ENCODE measurements at places on chromosomes 11 and 22.

GRCh38 chr11:97351939-97352338 lies 962.1 kb downstream of the JRKL start:
- DNase-seq: no peak

DNA sequence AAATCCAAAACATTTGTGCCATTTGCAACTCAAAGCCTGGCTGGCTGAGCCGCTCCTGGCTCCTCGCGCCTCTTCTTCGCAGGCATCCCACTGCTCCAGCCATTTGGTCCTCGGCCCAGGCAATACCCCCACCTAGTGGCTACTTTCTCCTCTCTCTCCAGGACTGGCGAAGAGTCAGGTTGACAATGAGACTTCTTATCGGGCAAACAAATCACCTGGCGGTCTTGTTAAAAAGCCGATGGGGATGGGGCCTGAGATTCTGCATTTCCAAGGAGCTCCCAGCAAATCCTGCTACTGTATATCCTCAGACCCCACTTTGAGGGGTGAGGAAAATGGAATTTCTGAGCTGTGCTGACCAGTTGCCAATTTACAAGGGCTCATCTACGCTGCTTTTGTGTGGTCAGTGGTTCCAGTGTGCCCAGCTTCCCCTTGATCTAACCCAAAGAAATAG lies 89.0 kb downstream of the ISX start:
- DNase-seq: no peak

GRCh38 chr11:1656670-1657069 lies 27.1 kb downstream of the KRTAP5-5 start:
- DNase-seq: no peak

DNA sequence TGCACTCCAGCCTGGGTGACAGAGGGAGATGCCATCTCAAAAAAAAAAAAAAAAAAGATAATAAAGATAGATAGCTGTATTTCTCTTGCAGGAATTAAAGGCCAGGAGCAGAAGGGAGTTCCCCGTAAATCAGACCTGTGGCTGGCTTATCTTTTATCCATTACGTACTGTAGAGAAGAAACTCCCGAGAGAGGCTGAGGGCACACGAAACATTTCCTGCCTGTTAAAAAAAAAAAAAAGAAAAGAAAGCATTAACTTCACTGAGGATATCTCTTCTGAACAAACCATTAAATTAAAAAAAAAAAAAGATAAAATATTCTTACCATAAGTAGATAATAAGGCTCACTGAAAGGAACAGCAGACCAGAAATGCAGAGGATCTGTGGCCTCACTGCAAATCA lies 22.5 kb downstream of the P4HA3 start:
- DNase-seq: no peak

DNA sequence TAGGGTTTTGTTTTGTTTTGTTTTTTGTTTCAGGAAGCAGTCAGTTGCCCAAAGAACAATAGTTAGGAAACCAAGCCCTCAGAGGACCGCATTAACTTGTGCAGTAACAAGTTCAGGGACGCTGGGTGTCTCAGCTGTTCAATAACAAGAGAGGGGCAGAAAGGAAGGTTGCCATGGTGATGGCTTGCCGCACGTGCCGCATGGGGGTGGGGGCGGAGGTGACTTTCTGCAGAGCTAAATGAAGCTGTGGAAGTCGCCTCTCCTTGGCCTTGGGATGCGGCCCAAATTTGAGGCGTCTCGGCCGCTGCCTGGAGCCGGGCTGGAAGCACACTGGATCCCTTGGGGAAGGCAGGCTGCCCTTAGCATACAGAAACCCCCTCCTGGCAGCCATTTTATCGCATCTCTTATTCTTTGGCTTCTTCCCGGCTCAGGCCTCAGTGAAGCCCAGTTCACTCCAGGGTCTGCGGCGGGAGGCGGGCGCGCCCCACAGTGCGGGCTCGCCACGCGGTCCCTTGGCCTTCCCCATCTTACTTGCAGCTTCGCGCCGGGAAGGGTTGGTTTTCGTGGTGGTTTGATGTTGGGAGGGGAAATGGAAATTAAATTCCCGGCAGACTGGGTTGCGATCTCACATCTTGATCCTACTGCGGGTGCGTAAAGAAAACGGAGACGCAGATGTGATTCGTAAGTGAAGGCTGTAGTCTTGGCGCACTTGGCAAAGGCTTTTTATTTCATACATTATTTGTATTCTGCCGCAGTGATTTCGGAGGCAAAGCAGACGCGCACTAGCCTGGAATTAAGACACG lies 94.3 kb downstream of the SLC17A6 start:
- no peak for DNase-seq

DNA sequence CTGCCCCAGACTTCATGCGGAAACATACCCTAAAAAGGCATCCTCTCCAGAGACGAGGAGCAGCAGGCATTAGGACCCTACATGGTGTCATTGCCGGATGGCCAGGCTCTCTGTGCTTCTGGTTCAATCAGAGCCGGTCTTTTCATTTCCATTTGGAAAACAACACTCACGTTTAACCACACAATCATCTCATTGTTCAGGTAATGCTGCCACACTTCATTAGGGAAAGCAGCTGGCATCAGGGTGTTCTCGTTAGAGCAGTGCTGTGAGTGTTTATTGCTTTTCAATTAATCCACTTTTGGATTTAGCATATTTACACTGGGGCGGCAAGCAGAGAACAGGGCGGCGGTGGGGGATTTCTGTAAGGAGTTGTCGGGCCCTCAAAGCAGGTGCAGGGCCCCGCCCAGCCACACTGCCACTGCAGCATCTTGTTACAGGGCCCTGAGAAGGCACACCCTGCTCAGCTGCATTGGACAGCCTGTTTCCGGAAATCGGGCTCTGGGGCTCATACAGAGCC lies 338.6 kb downstream of the SHANK2 start:
- DNase-seq: no peak

GRCh38 chr11:84021291-84021690 lies 735.1 kb upstream of the CCDC90B start:
- no peak for DNase-seq

DNA sequence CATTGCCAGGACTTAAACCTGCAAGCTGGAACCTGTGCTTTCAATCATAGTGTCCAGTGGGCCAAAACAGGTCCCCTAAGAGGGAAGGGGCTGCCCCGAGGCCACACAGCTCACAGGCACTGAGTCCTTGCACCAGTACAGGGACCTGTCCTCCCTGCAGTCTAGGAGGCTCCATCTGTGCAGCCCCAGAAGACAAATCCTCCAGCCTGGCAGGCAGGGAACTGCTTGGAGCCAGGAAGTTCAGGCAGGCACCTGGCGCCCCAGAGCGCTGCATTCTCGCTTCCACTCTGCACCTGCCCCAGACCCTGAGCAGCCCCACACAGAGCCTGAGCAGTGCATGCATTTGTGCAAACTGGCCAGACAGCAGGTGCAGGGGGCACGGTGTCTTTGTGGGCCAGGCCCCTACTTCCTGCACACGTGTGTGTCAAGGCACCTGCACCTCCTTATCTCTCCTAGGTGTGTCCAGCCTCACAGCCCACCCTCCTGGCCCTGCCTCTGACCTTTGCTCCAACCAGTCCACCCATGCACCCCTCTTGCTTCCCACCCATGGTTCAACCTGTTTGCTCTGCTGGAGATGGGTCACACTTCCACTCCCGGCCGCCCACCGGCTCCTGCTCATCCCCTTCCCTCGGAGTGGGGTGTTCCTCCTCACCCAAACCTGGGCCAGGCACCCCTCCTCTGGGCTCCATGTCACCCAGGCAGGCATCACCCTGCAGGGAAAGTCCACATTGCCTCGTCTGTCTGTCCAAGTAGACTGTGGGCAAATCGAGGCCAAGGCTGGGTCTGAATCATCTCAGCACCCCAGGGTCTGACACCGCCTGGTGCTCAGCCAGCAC lies 19.0 kb downstream of the LINC01488 start:
- DNase-seq: no peak

- peak; percentile 84 for DNase-seq
Observed at GRCh38 chr11:128157423-128158298, 429.7 kb downstream of the ETS1 start.

- no peak for DNase-seq
Observed at GRCh38 chr11:86812981-86813380, 12.6 kb downstream of the PRSS23 start.

- DNase-seq: no peak
Observed at GRCh38 chr11:83572581-83573496, 286.7 kb upstream of the CCDC90B start.

DNA sequence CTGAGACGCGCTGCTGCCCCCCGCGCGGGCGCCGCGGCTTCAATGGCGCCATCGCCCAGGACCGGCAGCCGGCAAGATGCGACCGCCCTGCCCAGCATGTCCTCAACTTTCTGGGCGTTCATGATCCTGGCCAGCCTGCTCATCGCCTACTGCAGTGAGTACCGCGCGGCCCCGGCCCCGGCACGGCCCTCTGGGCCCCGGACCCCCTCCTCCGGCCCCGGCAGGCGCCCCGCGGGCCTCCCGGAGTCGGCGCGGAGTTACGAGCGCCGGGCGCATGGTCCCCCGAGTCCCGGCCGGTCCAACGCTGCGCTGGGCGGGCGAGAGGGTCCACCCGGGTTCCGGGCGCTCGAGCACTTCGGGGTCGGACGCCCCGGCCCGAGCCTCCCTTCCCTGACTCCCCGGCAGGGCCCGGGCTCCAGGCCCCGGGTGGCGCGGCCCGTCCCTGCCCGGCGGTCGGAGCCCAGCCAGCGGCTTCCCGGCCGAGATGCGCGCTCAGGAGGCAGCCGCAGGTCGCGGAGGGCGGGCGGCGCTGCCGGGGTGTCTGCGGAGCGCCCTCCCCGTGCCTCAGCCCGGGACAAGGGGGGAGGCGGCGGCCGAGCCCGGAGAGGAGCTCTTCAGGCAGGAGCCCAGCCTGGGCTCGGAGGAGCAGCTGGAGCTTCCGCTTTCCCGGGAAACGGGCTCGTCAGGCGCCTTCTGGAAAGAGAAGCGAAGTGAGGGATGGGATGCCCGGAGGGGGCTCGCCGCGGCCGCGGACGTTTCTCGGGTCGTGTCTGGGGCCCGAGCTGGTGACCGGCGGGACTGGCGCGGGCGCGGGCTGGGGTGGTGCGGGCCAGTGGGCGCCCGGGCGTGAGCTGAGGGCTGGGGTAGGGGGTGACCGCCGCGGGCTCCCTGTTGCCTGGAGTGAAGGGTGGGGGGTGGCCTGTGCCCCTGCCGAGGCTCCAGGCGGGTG lies 1337.8 kb downstream of the BRD1 start:
- DNase-seq: no peak

GRCh38 chr22:25837288-25837900 lies 95.4 kb downstream of the MYO18B start:
- DNase-seq: no peak

DNA sequence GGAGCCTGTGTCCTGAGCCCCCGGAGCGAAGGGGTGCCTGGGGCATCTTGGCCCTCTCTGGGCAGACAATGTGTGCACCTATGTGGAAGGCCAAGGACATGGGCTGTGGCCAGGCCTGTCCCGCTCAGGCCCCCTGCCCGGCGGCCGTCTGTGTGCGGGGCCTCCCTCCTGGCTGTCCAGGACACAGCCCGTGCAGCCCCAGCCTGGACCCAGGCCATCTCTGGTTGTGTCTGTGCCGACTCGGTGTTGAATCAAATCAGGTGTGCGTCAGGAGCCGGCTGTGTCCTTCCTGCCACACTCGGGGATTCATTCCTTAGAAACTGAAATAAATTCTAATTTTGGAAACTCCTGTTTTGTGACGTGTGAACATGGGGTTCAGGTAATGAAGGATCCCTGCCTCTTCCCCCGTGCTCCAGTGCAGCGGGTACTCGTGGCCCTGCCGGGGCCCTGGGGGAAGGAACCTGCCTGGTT lies 1.5 kb upstream of the SELENOO start:
- DNase-seq: no peak

- no peak for DNase-seq
Observed at GRCh38 chr11:92251980-92252379, 27.4 kb downstream of the FAT3 start.
